Stimulated activated CD4-positive, alpha-beta T cell treated with anti-CD3 and anti-CD28 coated beads, Interleukin-4, amount 100 ng/mL, for 1 hour (primary cell): ENCODE measurements at places on chromosomes 2 and 18.

DNA sequence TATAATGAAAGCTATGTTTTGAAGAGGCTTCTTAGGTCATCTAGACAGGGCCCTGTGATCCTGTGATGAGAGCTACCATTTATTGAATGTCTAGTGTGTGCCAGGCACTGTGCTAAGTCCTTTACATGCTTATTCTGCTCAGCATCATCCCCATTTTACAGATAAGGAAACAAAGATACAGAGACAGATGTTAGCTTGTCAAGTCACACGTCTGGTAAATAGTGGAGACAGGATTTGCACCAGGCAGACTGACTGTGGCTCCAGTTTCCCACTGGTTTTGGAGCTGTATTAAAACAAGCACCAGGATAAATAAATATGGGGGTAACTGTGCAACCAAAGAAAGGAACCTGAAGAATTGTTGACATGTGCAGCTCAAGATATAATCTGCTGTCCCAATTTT lies 19.2 kb upstream of the EML6 start:
- no peak for DNase-seq

- DNase-seq: no peak
Measured at GRCh38 chr2:197042739-197043196, 116.3 kb upstream of the PGAP1 start.

DNA sequence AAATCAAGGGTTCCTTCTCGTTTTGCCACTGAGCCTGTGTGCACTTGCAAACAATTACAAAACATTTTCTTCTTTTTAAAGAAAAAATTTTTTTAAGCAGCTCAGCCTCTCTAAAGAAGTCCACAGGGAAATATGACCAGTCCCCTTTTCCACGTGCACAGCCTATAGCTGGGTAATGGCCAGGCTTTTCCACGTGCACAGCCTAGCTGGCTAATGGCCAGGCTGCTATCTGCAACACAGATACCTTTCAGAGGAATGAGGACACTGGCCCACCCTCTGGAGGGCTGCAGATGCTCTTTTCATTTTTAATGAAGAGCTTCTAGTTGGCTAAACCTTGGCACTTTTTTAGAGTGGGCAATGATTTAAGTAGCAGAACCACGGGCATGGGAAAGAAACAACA lies 46.3 kb downstream of the ASB18 start:
- no peak for DNase-seq

- DNase-seq: no peak
Measured at GRCh38 chr18:9103376-9103873, 926 bp downstream of the NDUFV2 start.

- DNase-seq: peak; percentile 13
Measured at GRCh38 chr2:101307503-101307902, 998 bp downstream of the RNF149 start.

GRCh38 chr2:237131749-237132533 lies 46.3 kb downstream of the COPS8 start:
- no peak for DNase-seq

- DNase-seq: no peak
Measured at GRCh38 chr2:11896386-11896785, 150.0 kb downstream of the LPIN1 start.

DNA sequence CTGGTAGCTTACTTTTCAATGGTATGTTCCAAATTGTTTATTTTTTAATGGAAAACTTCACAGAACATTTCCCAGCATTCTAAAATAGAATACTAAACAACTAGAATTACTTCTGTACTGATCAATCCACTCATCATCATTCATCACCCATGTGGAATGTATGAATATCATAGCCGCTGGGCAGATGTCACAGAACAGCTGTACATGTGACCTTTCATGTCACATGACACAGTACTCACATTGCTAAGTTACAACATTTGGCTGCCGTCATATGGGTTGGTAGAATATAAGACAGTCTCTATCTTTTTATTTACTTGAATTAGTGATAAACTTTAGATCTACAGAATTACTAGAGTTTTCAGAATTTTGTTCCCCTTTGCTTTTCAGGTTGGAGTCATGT lies 387.6 kb downstream of the ZEB2 start:
- DNase-seq: no peak

GRCh38 chr2:177044671-177045070 lies 167.9 kb upstream of the HNRNPA3 start:
- DNase-seq: no peak

DNA sequence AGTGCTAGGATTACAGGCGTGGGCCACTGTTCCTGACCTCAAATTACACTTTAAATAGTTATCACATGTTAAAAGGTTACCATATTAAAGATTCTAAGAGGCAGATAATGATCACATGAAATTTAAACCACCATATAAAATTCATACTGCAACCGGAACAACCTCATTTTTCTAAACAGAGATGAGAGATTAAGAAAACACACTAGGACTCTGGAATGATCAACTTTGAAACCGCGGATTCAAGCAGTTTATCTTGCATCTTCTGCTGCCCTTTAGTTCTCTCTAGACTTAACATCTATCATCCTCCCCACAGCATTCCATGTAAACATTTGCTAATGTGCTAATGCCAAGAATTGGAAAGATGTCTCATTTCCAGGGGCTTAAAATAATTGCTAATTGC lies 115.8 kb downstream of the PIGN start:
- no peak for DNase-seq
